ENCODE measurements at places on chromosomes 12 and 14.

DNA sequence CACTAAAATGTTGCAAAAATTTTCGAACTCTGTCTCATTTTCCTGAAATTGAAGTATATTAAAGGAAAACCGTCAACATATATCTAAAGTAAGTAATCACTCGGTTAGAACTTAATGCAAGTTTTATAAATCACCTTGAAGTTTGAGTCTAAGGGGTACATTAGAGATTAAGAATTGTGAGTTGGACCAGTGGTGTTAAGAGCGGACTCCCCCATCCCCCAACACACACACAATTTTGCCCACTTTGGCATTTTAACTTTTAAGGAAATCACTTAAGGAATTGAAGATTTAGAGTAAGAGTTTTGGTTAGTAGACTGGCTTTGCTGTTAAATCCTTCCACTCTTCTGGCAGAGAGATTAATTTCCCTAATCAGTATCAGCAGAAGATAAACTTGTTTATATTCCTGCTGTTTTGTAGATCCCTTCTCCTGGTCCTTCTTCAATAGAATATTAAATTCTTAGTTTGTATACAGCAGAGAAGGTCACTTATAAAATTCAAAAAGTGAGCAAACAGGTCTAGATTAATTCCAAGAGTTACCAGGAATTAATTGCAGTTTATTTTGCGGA is 1.5 kb downstream of the HIF1A start:
- no peak for DNase-seq
- peak overlapping the region; percentile 93 for H3K4me3 ChIP-seq
- peak overlapping the region; percentile 94 for H3K27ac ChIP-seq

GRCh38 chr12:68227356-68227755 is 1.7 kb upstream of the IL26 start:
- H3K36me3 ChIP-seq, result no peaks in the 10 kb centered on the region
- H3K4me1 ChIP-seq, result peaks cover 4% of the 10 kb centered on the region
- H3K4me3 ChIP-seq, result no peak overlapping the region
- no peaks in the 10 kb centered on the region for H3K27me3 ChIP-seq

DNA sequence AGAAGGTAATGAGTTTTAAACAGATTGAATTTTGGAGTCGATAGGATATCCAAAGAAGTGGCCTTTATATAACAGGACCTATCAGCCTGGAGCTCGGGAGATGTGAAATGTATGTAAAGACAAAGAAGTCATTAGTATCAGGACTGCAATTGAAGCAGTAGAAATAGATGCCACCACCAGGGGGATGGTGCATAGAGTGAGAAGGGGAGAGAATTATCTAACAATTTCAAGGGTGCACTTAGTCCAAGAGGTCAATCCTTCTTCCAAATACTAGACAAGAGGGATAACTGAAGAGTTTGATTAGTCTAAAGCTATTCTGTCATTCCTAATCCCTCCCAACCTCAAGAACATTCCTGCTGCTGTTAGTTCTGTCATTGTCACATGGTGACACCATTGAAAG is 127.8 kb downstream of the CFAP54 start:
- peaks cover 13% of the 10 kb centered on the region for H3K27me3 ChIP-seq
- H3K4me3 ChIP-seq, result no peak overlapping the region
- no peaks in the 10 kb centered on the region for H3K4me1 ChIP-seq

GRCh38 chr12:23533265-23533664 is 416.2 kb downstream of the SOX5 start:
- H3K27ac ChIP-seq, result no peak overlapping the region
- H3K4me3 ChIP-seq, result no peak overlapping the region
- no peaks in the 10 kb centered on the region for H3K4me1 ChIP-seq
- DNase-seq, result no peak
- no peaks in the 10 kb centered on the region for H3K27me3 ChIP-seq
- H3K36me3 ChIP-seq, result no peaks in the 10 kb centered on the region

DNA sequence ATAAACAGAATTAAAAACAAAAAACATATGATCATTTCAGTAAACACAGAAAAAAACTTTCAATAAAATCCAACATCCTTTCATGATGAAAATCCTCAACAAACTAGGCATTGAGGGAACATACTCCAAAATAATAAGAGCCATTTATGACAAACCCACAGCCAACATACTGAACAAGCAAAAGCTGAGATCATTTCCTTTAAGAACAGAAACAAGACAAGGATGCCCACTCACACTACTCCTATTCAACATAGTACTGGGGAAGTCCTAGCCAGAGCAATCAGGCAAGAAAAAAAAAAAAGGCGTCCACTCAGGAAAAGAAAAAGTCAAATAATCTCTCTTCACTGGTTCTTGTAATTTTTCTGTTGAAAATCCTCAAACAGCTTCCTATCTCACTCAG is 30.1 kb downstream of the MRPL42 start:
- H3K4me3 ChIP-seq, result no peak overlapping the region
- H3K27me3 ChIP-seq, result no peaks in the 10 kb centered on the region
- H3K36me3 ChIP-seq, result peaks cover 13% of the 10 kb centered on the region
- DNase-seq, result no peak
- peaks cover 2% of the 10 kb centered on the region for H3K4me1 ChIP-seq
- no peak overlapping the region for H3K27ac ChIP-seq

GRCh38 chr12:44847888-44848702 is 28.0 kb downstream of the NELL2 start:
- peak overlapping the region; percentile 72 for H3K4me3 ChIP-seq
- peaks cover 13% of the 10 kb centered on the region for H3K36me3 ChIP-seq
- H3K27ac ChIP-seq, result peak overlapping the region; percentile 97
- peaks cover 38% of the 10 kb centered on the region for H3K4me1 ChIP-seq

DNA sequence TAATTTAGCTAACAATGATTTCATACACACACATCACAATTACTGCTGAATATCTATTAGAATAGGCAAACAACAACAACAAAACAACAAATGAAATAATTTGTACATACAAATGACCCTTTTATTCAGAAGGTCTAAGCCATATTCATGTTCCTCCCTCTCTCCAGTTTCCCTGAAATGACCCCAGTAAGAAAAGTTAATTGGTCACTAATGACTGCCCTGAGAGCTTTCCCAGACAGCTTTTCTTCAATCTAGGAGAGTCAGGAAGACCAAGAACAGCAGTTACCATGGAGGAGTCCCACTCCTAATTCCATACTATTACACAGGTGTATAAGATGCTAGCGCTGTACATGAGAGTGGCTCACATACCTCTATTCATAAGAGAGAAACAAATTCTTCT is 121.2 kb upstream of the GRIP1 start:
- H3K4me3 ChIP-seq, result no peak overlapping the region
- no peak overlapping the region for H3K27ac ChIP-seq
- no peaks in the 10 kb centered on the region for H3K36me3 ChIP-seq
- peaks cover 16% of the 10 kb centered on the region for H3K27me3 ChIP-seq
- DNase-seq, result no peak

GRCh38 chr12:117803001-117803400 is 165.8 kb downstream of the KSR2 start:
- no peaks in the 10 kb centered on the region for H3K4me1 ChIP-seq
- no peak for DNase-seq
- H3K27ac ChIP-seq, result no peak overlapping the region
- no peaks in the 10 kb centered on the region for H3K36me3 ChIP-seq
- no peaks in the 10 kb centered on the region for H3K27me3 ChIP-seq
- H3K4me3 ChIP-seq, result no peak overlapping the region

DNA sequence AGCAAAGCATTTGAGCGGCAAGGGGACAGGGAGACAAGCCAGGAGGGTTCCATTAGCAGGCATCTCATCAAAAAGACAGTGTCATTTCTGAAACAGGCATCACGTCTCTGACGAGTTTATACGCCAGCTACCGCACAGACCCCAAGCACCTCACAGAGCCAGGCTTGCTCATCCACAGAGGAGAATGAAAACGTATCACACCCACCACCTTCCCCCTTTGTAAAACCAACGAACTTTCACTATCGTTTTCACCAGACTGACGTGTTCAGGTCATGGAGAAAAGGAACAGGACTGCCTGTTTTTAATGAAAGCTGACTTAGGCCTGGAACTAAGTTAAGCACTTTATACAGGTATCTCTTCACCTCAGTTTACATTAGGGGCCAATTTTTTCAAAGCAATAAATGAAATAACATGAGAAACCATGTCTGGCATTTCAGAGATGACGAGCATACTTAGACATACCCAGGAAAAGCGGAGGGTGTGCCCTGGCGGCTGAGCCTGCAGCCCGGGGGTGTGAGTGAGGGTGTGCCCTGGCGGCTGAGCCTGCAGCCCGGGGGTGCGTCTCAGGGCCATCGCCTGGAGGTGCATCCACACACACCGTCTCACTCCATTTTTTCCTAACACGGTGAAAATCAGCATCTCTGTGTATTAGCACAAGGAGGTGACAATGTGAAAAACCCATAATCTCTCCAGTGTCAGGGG is 41.9 kb downstream of the STX2 start:
- no peaks in the 10 kb centered on the region for H3K27me3 ChIP-seq
- peak overlapping the region; percentile 97 for H3K27ac ChIP-seq
- H3K4me3 ChIP-seq, result peak overlapping the region; percentile 83
- peaks cover 24% of the 10 kb centered on the region for H3K36me3 ChIP-seq
- H3K4me1 ChIP-seq, result peaks cover 13% of the 10 kb centered on the region

- peaks cover 5% of the 10 kb centered on the region for H3K36me3 ChIP-seq
- H3K27ac ChIP-seq, result peak overlapping the region; percentile 60
- DNase-seq, result no peak
- peak overlapping the region; percentile 80 for H3K4me3 ChIP-seq
- peaks cover 4% of the 10 kb centered on the region for H3K4me1 ChIP-seq
Observed at GRCh38 chr14:22070119-22070982, 396.7 kb upstream of the OR4E1 start.

DNA sequence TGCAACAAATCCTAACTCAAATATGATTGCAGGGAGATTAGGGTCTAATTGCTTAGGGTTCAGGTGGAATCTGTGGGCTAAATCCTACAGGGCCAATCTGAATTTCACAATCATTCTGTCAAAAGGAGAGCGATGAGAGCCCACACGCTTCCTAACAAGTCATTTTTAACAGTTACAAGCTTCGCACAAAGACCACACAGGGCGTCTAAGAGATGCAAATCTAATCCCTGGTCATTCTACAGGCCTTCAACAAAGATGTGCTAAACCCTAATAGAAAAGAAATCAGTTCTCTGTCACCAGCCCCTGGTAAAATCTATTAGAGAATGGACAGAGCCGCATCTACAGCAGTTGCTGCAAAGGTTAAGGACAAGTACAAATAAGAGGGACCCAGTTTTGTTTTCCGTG is 15.3 kb downstream of the NKX2-1 start:
- no peak for DNase-seq
- H3K4me3 ChIP-seq, result no peak overlapping the region
- peaks cover 87% of the 10 kb centered on the region for H3K27me3 ChIP-seq
- peaks cover 10% of the 10 kb centered on the region for H3K4me1 ChIP-seq

DNA sequence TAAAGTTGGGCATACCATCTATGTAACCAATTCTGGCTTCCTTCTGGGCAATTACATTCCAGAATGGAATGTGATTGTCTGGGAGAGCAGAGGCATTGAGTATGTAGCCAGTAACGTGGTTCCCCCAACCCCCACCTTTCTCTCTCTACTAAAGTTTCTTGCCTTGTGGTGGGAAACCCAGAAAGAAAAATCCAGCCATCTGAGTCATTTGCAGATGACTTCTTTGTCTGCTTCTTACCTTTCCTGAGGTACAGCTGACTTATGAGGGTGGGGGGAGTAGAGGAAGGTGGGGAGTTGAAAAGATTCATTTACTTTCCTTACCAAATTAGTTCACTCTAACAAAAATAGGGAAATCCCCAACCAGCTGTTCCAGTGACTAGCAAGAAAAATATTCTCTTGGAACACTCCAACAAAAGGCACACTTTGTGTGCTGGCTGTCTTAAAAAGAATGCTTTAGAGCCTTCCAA is 112.1 kb upstream of the FRMD6 start:
- no peaks in the 10 kb centered on the region for H3K36me3 ChIP-seq
- H3K4me3 ChIP-seq, result no peak overlapping the region
- H3K27me3 ChIP-seq, result peaks cover 28% of the 10 kb centered on the region
- H3K4me1 ChIP-seq, result no peaks in the 10 kb centered on the region

GRCh38 chr12:46553911-46554310 is 181.3 kb upstream of the SLC38A2 start:
- H3K4me1 ChIP-seq, result no peaks in the 10 kb centered on the region
- H3K27me3 ChIP-seq, result peaks cover 5% of the 10 kb centered on the region
- DNase-seq, result no peak
- no peak overlapping the region for H3K4me3 ChIP-seq
- H3K36me3 ChIP-seq, result peaks cover 3% of the 10 kb centered on the region
- H3K27ac ChIP-seq, result no peak overlapping the region

DNA sequence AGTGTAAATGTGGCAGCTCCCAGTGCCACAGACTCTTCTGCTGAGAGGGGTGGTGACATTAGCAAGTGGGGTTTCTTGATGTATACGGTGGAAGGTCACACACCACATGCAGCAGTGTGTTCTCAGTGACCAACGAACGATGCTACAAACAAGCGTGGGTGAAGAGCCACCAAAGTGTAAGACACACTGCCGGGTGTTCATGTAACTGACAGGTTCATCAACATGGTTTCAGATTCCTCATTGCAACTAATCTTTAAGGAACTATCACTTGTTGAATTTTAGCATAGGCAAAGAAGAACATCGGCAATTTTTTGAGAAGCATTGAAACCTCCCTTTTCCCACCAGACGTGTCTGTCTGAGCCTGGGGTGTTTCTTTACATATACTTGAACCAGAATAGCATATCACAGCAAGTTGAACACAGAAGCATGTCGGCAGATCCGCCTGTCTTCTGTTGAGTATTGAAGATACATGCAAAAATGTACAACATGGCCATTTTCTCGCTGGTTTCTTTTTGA is 58.8 kb downstream of the PPP2R5C start:
- peaks cover 92% of the 10 kb centered on the region for H3K36me3 ChIP-seq
- H3K27ac ChIP-seq, result peak overlapping the region; percentile 100
- no peaks in the 10 kb centered on the region for H3K27me3 ChIP-seq
- DNase-seq, result peak; percentile 47

- no peak overlapping the region for H3K27ac ChIP-seq
- no peak overlapping the region for H3K4me3 ChIP-seq
- H3K27me3 ChIP-seq, result no peaks in the 10 kb centered on the region
- H3K36me3 ChIP-seq, result no peaks in the 10 kb centered on the region
Observed at GRCh38 chr12:85676816-85677749, 159.1 kb downstream of the RASSF9 start.

GRCh38 chr12:28460420-28461130 is 270.3 kb downstream of the CCDC91 start:
- no peaks in the 10 kb centered on the region for H3K4me1 ChIP-seq
- H3K27me3 ChIP-seq, result no peaks in the 10 kb centered on the region
- peaks cover 25% of the 10 kb centered on the region for H3K36me3 ChIP-seq
- no peak overlapping the region for H3K27ac ChIP-seq
- no peak overlapping the region for H3K4me3 ChIP-seq

- no peak for DNase-seq
- no peak overlapping the region for H3K27ac ChIP-seq
- no peaks in the 10 kb centered on the region for H3K36me3 ChIP-seq
- no peak overlapping the region for H3K4me3 ChIP-seq
- peaks cover 23% of the 10 kb centered on the region for H3K4me1 ChIP-seq
- no peaks in the 10 kb centered on the region for H3K27me3 ChIP-seq
Observed at GRCh38 chr12:54282949-54283593, 2.5 kb downstream of the HNRNPA1 start.

DNA sequence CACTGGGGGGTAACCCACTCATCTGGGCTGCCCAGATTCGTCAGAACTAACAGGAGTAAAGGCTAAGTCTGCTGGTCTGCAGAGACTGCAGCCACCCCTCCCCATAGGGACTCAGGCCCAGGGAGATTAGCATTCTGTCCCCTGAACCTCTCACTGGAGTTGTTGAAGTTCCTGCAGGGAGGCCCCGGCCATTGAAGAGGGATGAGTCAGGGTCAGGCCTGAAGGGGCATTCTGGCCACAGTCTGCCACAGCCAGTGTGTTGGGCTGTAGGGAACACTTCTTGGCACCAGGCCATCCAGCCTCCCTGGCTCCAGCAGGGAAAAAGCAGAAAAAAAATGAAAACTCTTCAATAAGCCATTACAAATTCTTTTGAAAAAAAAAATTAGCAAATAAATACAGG is 35.3 kb downstream of the KLRK1 start:
- H3K4me1 ChIP-seq, result no peaks in the 10 kb centered on the region
- no peak overlapping the region for H3K27ac ChIP-seq
- no peak for DNase-seq
- H3K36me3 ChIP-seq, result peaks cover 9% of the 10 kb centered on the region
- H3K4me3 ChIP-seq, result no peak overlapping the region
